Hippocampal formation (tissue), 2 donors: ENCODE measurements at places on chromosomes 4 and X.
A peak's percentile ranks its signal among the peaks of the same experiment; 100 is the strongest.

DNA sequence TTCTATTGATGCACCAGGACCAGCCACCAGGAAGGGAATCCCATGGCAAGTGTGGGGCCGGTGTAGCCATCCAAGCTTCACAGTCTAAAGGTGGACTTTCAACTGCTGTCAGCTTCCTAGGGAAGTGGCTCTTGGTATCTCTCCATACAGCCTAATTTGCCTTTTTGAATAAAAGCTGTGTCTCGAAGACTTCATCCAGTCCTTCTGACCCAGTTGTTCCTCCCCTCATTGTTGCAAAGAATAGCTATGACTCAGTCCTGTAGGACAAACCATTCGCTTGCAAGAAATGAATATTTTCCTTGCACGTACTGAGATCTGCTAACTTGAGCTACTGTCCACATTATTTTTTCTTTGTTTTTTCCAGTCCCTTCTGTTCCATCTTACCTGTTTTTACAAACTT, 145.1 kb upstream of the CTSO start:
- no peak for DNase-seq

GRCh38 chrX:82208975-82209374, 1007.1 kb downstream of the SH3BGRL start:
- DNase-seq, result no peak

DNA sequence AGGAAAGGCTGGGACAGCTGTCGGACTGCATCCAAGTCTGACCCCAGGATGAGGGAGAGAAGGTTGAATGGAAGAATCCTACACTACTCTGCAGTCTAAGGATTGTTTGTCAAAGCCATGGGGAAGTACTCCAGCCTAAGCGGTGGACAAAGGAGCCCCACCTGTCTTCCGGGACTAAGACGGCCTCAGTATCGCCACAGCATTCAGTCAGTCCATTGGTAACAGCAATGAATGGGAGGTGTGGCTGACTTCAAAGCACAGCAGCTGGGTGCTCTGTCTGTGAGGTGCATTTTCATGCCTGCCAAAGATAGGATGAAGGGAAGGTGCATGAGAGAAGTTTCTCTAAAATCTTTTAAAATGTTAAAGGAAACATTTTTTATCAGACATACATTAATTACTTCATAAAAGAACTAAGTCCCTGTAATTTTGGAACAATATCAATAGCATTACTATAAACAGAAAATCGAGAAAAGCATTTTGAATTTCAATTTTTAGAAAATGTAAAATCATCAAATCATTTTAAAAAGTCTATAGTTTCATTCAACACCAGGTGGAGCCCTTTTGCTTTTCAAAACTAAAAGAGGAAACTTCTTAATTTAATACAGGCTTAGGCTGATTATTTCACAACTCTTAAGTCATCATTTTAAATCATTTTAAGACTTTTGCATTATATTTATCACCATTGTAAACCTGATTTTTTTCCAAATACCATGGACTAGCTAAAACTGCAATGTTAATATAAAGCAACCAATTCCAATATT, 27.6 kb upstream of the INTU start:
- peak; percentile 47 for DNase-seq

- no peak for DNase-seq
Observed at GRCh38 chr4:141702472-141703182, 66.2 kb downstream of the IL15 start.

GRCh38 chr4:94595880-94596483, 144.2 kb downstream of the PDLIM5 start:
- peak; percentile 48 for DNase-seq

DNA sequence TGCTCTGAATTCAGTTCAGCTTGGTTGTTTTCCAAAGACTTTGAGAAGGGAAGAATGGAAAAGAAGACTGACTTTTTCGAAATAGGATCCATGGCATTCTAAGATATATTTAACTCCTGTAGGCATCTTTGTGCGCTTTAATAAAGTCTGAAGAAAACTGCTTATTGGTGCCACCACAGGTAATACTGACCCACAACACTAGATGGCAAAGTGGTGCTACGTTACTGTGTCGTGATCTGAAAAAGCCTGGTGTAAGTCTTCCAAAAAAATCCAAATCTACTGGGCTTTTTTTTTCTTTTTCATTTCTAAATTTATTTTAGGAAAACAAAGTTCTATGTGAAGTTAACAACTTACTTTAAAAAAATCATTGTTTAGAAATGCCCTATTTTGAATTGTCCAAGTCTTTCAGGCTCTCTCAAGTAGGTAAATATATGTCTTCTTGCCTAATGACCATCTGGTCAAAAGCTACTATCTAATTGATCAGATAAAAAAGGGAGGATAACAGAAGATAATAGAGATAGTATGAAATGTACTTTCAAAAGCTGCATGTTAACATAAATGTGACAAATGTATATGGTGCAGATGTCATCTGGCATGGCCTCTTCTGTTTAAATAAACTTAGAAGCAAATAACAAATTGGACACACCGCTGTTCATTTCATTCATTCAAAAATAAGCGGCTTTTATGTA, 47.0 kb upstream of the MID1IP1 start:
- DNase-seq, result peak; percentile 2

GRCh38 chrX:34891391-34891790, 51.2 kb upstream of the FAM47B start:
- DNase-seq, result no peak

GRCh38 chr4:21888195-21888976, 60.2 kb downstream of the KCNIP4 start:
- DNase-seq, result no peak

GRCh38 chr4:92566269-92566668, 262.5 kb downstream of the GRID2 start:
- DNase-seq, result no peak

- DNase-seq, result no peak
Observed at GRCh38 chr4:52743444-52744019, 7.7 kb downstream of the ERVMER34-1 start.

DNA sequence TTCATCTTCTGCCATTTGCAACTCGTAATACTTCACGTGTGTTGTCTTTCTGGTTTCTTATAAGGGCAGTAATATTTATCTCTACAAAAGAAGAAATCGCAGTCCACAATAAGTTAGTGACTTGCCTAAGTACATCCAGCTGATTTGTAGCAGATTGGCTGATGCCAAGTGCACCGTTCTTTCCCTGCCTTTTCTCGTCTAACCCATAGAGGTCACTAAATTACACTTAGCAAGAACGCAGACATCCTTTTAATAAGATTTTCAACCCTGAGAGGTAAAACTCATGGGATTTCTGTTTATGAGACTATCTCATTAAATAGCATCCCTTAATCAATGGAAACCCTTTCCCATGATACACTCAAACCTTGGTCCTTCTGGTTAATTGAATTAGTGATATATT, 408.6 kb upstream of the ACTRT1 start:
- no peak for DNase-seq

DNA sequence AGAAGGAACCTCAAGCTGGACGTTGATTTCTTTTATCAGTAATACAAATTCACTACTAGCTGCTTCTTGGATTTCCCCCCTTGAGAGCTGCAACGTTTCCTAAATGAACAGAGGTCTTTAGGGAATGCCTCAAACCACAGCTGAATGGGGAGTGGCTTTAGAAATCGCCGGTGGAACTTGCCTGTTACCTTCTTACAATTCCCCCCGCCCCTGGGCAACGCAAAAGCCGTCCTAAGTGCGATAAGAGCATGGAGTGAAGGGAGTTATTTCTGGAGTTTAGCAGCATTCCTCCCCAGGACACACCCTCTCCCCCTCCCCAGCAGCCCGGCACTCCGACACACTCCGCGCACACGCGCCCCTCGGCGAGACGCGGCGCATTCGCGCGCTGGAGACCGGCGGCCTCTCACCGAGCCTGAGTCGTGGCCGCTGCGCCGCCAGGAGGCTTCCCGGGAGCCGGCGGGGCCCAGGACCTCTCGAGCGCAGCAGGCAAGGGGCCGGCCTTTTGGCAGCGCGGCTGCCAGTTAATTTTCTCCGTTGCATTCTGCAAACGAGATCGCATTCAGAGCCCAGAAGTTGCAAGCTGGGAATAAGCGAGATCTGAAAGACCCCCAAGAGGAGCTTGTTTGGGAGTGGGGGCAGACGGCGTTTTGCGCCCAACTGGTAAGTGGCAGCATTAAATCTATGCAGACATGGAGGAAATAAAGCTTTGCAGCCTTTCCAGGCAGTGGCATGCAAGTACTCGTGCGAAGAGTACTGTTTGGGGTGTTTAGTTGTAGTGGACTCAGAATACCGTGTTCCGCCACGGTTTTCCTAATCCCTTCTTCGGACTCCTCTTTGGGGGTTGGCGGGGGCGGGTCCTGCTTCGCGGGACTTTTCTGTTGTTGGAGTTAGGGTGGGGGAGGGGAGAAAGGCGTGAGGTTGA, 134.7 kb downstream of the PALLD start:
- no peak for DNase-seq
